ENCODE measurements at places on chromosomes 1 and 21.

DNA sequence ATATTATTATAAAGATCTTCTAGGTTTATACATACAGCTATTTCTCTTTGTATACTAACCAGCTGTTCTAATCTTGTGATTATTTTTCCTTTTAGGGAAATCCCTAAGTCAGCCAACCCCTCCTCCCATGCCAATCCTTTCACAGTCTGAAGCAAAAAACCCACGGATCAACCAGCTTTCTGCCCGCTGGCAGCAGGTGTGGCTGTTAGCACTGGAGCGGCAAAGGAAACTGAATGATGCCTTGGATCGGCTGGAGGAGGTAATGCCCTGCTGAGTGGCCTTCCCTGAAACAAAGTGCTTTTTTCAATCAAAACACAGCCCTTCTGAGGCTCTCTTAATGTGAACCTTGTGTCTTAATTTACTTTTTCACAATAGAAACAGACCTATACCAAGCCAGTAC is 32.4 kb upstream of the BMP8A start:
- H3K36me3 ChIP-seq: peaks cover 91% of the 10 kb centered on the region
- H3K4me1 ChIP-seq: no peaks in the 10 kb centered on the region
- no peaks in the 10 kb centered on the region for H3K27me3 ChIP-seq

DNA sequence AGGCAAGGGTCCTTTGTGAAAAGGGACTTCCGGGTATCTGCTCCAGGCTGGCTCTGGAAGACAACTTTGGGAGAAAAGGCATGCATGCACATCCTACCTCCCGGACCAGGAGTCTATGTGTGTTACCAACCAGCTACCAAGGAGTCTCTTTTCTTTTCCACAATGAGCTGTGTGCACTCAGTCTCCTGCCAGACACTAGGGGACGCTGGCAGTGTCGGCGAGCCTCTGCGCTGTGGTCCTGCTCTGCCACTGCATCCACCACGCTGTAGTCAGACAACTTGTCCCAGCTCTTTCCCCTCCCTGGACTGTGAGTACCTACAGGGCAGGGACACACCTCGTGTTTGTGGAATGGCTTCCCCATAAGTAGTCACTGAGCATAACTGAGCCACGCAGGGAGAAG is 5.1 kb upstream of the SSR2 start:
- no peak overlapping the region for H3K27ac ChIP-seq
- H3K4me3 ChIP-seq: no peak overlapping the region
- no peak for DNase-seq
- no peaks in the 10 kb centered on the region for H3K36me3 ChIP-seq
- no peaks in the 10 kb centered on the region for H3K27me3 ChIP-seq

DNA sequence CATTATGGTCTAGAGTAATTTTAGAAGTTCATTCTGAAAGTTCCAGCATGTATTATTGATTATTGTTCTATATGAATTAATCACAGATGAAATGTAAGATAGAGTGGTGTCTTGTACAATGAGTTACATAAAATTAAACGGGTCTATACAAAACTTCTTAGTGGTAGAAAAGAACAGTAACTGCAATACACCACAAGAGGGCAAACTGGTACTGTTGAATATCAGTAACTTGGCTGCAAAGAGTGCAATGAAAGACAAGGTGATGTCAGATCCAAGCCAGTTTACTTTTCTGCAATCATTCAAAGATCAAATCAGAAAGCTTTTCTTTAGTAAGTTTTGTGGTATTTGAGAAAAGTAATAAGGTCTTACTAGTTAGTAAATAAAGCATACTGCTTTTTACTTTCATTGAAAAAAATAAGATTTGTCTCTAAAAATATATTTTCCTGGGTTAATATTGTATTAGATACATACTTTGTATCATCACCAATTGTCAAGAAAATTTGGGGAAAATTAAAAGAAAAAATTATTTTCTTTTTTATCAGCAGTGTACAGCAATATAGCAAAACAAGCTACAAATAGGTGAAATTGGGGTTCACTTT is 66.4 kb upstream of the BTG3 start:
- no peaks in the 10 kb centered on the region for H3K36me3 ChIP-seq
- H3K27ac ChIP-seq: no peak overlapping the region
- H3K4me1 ChIP-seq: no peaks in the 10 kb centered on the region
- H3K27me3 ChIP-seq: no peaks in the 10 kb centered on the region
- H3K4me3 ChIP-seq: no peak overlapping the region
- DNase-seq: peak; percentile 33

DNA sequence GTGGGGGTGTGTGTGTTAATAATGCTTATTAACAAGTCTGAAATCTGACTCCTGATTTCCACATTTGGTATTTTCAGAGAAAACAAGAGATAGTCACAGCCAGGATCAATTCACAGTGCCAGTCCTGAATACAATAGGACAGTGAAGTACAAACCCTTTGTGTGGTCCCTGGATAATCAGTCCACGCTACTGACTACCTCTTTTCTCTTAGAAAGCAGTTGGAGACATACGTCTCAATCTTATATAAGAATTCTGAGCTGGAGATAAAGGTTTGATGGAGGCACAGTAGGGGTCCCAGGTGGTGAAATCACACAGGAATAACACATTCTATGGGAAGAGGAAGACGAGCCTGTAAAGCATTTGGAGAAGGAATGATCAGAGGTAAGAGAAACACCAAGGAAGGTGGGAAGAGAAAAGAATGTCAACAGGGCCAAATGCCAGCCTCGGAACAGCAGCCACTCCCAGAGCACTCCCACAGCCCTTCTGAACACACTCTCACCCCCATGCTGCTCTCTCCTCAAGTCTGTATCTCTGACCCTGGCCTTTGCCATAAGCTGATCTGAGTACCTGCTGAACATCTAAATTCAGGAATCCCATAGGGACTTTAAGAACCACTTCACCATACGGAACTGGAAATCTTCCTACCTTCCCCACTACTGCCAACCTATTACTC is 48.6 kb downstream of the TRAF5 start:
- H3K4me1 ChIP-seq: no peaks in the 10 kb centered on the region
- no peaks in the 10 kb centered on the region for H3K27me3 ChIP-seq
- peaks cover 13% of the 10 kb centered on the region for H3K36me3 ChIP-seq

GRCh38 chr1:233635765-233636502 is 22.0 kb downstream of the KCNK1 start:
- no peak overlapping the region for H3K27ac ChIP-seq
- no peaks in the 10 kb centered on the region for H3K27me3 ChIP-seq
- no peak for DNase-seq
- H3K4me3 ChIP-seq: no peak overlapping the region
- H3K36me3 ChIP-seq: no peaks in the 10 kb centered on the region

- no peak overlapping the region for H3K27ac ChIP-seq
- H3K36me3 ChIP-seq: no peaks in the 10 kb centered on the region
- no peak for DNase-seq
- H3K4me1 ChIP-seq: peaks cover 4% of the 10 kb centered on the region
Observed at GRCh38 chr1:24085546-24085945, 26.4 kb downstream of the MYOM3 start.

GRCh38 chr1:1199961-1200875 is 6.2 kb downstream of the TNFRSF18 start:
- H3K27me3 ChIP-seq: peaks cover 50% of the 10 kb centered on the region
- peaks cover 4% of the 10 kb centered on the region for H3K4me1 ChIP-seq
- no peaks in the 10 kb centered on the region for H3K36me3 ChIP-seq
- no peak overlapping the region for H3K27ac ChIP-seq

DNA sequence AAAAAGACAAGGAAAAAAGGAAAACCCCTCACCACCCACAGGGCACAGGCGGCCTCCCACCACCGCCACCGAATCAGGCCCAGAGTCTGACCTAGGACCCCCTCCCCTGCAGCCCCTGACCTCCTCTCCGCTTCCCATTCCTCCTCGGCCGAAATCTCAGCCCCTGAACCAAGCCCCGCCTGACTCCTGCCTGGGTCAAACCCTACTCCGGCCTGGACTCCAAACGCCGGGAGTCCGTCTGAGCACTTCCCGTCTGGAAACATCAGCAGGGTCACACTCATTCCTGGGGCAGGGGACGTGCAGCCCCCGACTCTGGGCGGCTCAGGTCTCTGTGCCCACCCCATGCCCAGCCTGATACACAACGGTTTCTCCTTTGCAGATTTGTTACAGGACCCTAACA is 26.4 kb upstream of the SUMO3 start:
- peaks cover 32% of the 10 kb centered on the region for H3K27me3 ChIP-seq
- peaks cover 6% of the 10 kb centered on the region for H3K36me3 ChIP-seq
- H3K27ac ChIP-seq: no peak overlapping the region
- peaks cover 18% of the 10 kb centered on the region for H3K4me1 ChIP-seq

DNA sequence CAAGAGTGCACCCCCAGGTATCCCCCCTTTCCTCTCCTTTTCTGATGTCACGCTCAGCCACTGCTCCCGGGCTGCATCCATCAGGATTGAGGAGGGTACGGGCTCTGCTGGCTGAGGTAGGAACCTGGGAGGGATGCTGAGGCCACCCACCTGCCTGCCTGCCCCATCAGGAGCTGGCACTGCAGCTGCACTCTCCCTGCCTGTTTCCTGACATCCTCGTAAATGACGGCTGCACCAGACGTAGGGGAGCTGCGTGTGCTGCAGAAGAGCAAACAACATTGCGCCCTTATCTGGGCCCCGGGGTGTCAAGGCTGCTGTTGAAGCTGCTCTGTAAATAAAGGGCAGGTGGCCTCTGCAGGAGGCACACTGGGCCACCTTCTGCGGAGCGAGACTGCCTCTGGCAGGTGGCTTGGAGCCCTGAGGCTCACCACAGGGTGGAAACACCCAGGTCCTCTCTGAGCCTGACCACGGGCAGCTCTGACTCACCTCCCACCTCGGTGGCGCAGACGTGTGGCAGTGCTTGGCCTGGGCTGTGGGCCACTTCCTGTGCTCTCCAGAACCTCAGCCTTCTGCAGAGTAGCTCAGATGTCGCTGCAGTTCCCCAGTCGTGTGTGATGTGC is 30.9 kb downstream of the SNAP47 start:
- H3K4me1 ChIP-seq: peaks cover 33% of the 10 kb centered on the region
- peaks cover 39% of the 10 kb centered on the region for H3K36me3 ChIP-seq
- DNase-seq: peak; percentile 50
- peak overlapping the region; percentile 89 for H3K27ac ChIP-seq
- H3K4me3 ChIP-seq: no peak overlapping the region

GRCh38 chr1:205326812-205327466 is 5.4 kb upstream of the NUAK2 start:
- no peak overlapping the region for H3K4me3 ChIP-seq
- H3K27me3 ChIP-seq: peaks cover 92% of the 10 kb centered on the region
- DNase-seq: no peak
- H3K4me1 ChIP-seq: peaks cover 10% of the 10 kb centered on the region

- H3K27me3 ChIP-seq: peaks cover 17% of the 10 kb centered on the region
- H3K27ac ChIP-seq: peak within 1 kb of the TSS; percentile 23
- DNase-seq: no peak
- no peak within 1 kb of the TSS for H3K4me3 ChIP-seq
- no peaks in the 10 kb centered on the region for H3K4me1 ChIP-seq
Observed at GRCh38 chr1:74673351-74674111, at the start of gene ERICH3. Gene ERICH3, minus strand, starts transcription at chr1:74673792. Its CDS starts 273 bp downstream, at chr1:74673519.

GRCh38 chr1:51284487-51284954 is 45.8 kb downstream of the TTC39A start:
- no peaks in the 10 kb centered on the region for H3K27me3 ChIP-seq
- H3K4me3 ChIP-seq: no peak overlapping the region
- H3K36me3 ChIP-seq: no peaks in the 10 kb centered on the region
- no peak for DNase-seq
- H3K27ac ChIP-seq: no peak overlapping the region

DNA sequence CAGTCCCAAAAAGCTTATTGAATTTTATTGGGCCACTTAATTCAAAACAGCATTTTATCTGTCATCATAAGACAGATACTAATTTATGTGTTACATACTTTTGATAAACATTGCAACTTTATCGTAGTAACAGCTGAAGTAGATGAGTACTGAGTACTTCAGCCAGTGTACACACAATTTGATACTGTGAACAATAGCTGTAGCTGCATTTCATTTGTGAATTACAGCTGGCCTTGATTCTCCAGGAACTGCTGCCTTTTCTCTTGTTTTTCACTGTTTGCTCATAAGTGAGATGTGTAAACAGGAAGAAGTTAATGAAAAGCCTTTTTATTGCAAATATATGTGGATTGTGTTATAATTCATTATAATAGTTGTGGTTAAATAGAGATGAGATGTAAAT is 10.2 kb downstream of the UAP1 start:
- no peak overlapping the region for H3K4me3 ChIP-seq
- no peak for DNase-seq
- H3K36me3 ChIP-seq: no peaks in the 10 kb centered on the region

- peaks cover 20% of the 10 kb centered on the region for H3K4me1 ChIP-seq
- no peak for DNase-seq
- no peak overlapping the region for H3K4me3 ChIP-seq
- no peaks in the 10 kb centered on the region for H3K27me3 ChIP-seq
- peak overlapping the region; percentile 56 for H3K27ac ChIP-seq
Observed at GRCh38 chr1:234862944-234863515, 253.1 kb upstream of the IRF2BP2 start.

GRCh38 chr1:108070662-108071061 is 105.7 kb upstream of the VAV3 start:
- H3K27me3 ChIP-seq: no peaks in the 10 kb centered on the region
- no peak for DNase-seq
- H3K36me3 ChIP-seq: no peaks in the 10 kb centered on the region
- H3K4me3 ChIP-seq: no peak overlapping the region

DNA sequence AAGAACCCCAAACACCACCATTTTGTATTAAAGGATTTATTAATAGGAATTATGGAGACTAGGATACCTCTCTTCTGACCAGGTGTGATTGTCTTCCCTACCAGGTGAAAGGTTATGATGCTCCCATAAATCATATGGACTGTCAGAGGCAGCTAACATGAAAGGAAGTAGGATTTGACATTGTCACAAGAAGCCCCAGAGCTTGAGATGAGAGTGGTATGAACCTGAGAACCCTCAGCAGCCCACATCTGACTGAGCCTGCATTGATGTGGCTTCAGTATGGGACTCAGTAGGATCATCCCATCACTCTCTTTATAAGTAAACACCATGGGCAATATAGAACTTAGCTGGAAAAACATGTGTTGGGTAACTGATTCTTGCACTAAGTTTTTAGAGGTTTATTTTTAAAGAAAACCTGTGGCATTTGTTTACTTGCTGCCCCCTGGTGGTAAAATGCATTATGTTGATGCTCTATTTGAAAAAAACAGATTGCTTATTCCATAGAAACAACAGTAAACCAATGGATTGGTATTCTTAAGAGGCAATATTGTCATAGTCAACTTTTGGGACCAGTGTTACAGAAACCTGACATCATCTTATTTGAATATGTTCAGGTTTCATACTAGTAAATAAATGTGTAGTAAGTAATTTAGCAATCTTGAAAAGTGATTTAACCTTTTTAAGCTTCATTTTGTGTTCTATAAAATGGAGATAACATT is 16.6 kb upstream of the CACYBP start:
- H3K27me3 ChIP-seq: no peaks in the 10 kb centered on the region
- H3K4me3 ChIP-seq: no peak overlapping the region

- no peak overlapping the region for H3K27ac ChIP-seq
- H3K4me3 ChIP-seq: no peak overlapping the region
- H3K27me3 ChIP-seq: no peaks in the 10 kb centered on the region
- no peak for DNase-seq
- no peaks in the 10 kb centered on the region for H3K36me3 ChIP-seq
Observed at GRCh38 chr1:167567663-167568062, 14.1 kb upstream of the CREG1 start.

All from thymus (tissue), 14 donors.